GM20000 (cell line): ENCODE measurements at places on chromosomes 1 and 21.

GRCh38 chr1:150749720-150750311 lies 15.8 kb downstream of the CTSS start:
- no peak for DNase-seq

- DNase-seq = no peak
Observed at GRCh38 chr1:165463978-165464377, 19.1 kb upstream of the RXRG start.

GRCh38 chr1:111290630-111291029 lies at the start of gene CHIA:
Gene CHIA (plus strand): TSS chr1:111290851. CDS start chr1:111310468, 19,617 bp downstream.
- no peak for DNase-seq

DNA sequence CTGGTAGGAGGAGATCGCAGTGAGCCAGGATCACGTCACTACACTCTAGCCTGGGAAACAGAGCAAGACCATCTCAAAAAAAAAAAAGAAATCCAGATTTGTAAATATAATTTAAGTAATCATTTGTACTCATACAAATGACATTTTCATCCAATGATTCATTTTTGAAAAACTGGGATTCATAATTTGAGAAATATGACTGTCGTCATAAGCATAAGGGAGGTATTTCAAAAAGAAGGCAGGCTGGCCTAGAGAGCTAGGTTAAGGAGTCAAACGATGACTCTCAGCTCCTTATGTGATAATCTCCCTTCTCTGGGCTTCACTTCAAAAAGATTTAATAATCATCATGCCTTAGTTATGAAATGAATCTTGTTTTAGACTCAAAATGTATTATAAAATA lies 2.3 kb downstream of the GART start:
- no peak for DNase-seq

- DNase-seq = peak; percentile 93
Observed at GRCh38 chr1:9717193-9718005, 65.9 kb downstream of the PIK3CD start.

DNA sequence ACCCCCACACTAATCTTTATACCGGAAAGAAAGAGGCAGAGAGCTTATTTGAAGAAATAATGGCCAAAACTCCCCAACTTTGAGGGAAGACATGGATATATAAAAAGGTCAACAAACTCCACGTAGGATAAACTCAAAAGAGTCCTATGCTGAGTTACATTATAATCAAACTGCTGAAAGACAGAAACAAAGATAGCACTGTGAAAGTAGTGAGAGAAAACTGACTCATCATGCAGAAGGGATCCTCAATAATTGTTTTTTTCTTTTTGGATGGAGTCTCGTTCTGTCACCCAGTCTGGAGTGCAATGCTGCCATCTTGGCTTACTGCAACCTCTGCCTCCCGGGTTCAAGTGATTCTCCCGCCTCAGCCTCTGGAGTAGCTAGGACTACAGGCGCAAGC lies 48.5 kb upstream of the TTC39A start:
- no peak for DNase-seq

DNA sequence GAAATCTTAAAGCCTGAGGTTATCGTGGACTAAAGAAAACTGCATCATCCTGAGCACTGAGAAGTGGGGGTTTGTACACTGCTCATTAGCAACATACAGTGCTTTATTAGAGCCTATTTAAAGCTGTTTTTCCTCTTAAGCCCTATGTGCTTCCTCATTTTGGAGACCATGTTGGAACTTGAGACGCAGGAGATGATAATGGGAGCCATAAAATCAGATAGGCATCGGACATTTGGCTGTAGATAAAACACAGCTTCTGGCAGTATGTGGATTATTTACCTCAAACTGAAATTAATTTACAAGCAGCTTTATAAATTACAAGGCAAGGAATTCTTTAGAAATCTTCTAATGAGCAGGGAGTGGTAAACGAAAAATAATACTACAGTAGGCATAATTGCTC lies 147.7 kb upstream of the IVNS1ABP start:
- no peak for DNase-seq

DNA sequence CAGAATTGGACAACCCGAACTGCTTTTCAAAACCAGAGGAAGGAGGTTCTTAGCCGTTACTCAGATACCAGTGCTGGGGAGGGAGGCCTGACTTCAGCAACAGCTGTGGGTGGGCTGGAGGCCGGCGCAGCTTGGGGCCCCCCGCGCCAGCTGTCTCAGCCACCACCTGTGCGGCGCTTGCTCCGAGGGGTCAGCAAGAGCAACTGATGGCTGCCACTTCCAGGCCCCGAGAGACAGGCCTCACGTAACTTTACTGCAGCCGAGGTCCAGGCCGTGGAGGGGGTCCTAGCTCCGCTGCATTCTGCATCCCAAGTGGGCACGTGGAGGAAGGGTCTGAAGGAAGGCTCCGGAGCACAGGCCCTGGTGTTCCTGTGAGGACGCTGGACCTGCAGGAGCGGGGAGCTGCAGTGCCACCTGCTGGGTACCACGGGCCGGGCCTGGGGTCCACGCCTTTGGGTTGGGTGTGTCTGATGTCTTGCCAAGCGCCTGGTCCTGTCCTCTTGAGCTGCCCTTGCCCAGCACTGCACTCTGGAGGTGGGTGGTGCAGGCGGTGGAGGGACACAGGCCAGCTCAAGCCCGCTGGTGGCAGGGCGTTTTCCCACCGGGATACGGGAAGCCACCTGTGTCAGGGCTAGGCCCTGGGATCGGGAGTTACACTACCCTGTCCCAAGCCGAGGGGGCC lies 9.8 kb downstream of the THAP3 start:
- DNase-seq = peak; percentile 54

GRCh38 chr21:34835526-34835925 lies 166.7 kb downstream of the CLIC6 start:
- no peak for DNase-seq
